Ammon's horn (tissue), 1 donor: ENCODE measurements at places on chromosomes 5 and 9.
A peak's percentile ranks its signal among the peaks of the same experiment; 100 is the strongest.

- no peak for DNase-seq
Observed at GRCh38 chr5:124043456-124043855, 531.5 kb downstream of the CSNK1G3 start.

DNA sequence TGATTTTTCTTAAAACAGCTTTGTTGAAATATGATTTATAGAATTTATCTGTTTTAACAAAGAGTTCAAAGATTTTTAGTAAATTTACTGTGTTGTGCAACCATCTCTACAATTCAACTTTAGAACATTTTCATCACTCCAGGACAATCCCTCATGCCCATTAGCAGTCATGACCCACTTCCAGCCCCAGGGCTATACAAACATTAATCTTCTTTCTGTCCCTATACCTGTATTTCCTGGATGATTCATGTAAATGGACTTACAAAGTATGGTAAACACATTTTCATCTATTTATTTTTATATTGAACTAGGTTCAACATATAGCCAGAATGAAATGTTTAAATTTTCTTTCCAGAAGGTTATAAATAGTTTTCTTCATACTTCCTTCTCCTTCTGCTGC is 127.8 kb upstream of the CCDC180 start:
- DNase-seq: no peak

- no peak for DNase-seq
Observed at GRCh38 chr5:139649082-139649991, 1.2 kb downstream of the CXXC5 start.

DNA sequence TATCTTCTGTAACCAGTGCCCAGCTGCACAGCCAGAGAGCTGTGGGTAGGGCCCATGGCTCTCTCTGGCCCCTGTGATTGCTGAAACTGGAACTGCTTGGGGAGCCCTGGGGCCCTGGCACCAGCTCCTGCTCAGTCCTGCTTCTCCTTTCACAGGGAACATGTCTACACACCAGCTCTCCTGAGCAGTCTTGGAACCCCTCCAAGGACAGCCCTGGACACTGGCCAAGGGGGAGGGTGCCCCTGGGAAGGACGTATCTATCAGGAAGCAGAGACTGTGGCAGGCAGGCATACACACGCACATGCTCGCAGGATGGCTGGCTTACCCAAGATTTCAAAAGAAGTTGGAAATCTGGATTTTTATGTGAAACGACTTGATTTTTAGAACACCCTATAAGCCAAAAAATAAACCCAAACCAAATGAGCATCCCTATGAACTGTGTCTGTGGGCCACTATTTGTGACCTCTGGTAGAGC is 8.8 kb upstream of the TRAF1 start:
- DNase-seq: peak; percentile 91

- DNase-seq: no peak
Observed at GRCh38 chr9:112355427-112355897, 22.0 kb upstream of the PTBP3 start.
